ENCODE measurements at places on chromosomes 4 and X.

DNA sequence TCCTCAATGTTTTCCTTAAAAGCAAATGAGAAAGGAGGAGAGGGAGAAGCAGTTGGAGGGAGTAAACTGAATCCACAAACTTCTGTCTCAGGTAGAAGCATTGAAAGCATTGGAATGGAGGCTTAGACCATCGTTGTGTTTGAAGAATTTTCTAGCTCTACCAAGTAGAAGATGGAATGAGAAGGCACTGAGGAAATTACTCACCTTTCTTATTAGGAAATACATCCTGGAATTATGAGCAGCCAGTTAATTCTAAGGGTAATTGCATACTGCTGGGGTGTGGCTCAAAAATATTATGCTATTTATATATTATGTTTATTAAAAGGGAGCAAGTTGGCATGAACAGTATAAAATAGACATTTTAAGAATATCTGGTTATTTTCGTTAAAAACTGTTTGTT, 12.9 kb downstream of the PGM2 start:
- DNase-seq, result no peak

DNA sequence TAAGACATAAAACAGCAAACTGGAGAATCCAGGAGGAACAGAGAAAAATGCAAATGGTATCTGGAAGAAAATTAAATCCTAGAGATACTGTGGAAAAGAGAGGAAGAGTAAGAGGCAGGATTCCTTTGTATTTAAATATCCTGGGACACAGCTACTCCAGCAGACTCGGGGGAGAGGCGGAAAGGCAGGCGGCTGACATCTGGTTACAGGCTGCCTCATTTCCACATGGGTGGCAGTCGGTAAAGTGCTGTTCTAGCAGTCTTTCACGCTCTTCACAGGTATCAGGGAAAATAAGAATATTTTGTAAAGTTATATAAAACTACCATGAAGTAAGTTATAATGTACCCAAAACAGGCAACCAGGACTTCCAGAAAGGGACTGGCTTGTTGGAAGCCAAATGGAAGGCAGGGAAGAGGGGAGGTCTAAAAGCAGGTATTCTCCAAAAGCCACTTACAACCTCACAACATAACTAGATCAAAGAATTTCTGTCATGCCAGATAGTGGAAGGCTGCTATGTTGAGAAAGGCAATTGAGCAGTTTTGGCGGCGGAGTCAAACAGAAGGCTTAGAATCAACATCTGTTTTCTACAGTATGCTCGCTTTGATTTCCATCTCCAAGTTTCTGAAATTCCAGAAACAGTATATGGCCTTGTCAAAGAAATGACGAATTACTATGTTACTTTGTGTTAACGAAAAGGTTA, 1.3 kb upstream of the TIGD2 start:
- no peak for DNase-seq

- no peak for DNase-seq
Measured at GRCh38 chrX:97844943-97845342, 961.2 kb downstream of the RPA4 start.

DNA sequence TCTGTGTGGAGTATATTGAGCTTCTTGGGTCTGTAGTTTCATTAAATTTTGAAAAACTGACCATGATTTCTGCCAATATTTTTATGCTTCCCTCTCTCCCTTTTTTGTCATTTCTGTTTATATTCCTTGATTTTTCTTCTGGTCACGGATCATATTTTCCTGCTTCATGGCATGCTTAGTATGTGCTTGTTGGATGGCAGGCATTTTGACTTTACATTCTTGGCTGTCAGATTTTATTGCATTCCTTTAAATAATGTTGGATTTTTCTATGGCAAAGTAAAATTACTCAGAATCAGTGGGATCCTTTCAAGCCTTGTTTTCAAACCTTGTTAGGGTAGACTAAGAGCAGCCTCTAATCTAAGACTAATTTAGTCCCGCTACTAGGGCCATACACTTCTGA, 531.8 kb downstream of the IL15 start:
- no peak for DNase-seq

DNA sequence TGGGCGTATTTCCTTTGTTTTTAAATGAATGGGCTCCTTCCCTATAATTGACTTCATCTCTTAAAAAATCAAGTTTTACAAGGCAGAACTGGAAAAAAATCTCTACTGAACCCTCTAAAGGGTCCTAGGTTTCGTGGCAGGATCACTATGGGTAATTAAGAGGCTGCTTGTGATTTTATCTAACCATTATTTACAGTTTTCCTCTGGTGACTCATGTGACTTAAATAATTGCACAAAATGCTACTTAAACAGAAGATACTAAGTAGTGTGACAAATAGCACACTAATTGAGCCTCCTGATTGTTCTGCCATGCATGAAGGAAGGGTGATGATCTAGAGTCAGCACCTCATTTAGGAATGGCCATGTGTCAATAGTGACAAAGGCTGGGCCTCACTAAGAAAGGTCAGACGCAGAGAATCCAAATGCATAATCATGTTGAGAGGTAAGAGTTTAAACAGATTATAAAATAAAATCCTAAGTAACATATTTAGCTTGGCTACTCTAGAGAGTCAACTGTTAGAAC, 35.5 kb downstream of the OFD1 start:
- DNase-seq, result no peak

DNA sequence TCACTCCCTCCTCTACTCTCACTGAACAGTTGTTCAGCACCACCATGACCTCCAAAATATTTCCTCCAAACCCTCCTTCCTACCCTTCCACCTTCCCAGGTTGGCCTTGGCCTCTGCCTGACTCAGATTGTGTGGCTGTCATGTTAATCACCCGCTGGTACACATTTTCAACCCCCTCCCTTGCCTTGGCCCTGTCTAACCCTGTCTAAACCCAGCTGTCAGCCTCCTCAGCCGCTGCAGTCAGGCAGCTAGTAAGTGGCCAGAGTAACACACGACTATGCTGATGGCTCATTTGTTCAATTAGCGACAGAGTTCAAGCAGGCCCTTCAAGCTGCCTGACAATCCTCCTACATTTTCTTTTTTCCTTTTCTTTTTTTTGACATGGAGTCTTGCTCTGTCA, 18.0 kb downstream of the ING2 start:
- DNase-seq, result no peak

DNA sequence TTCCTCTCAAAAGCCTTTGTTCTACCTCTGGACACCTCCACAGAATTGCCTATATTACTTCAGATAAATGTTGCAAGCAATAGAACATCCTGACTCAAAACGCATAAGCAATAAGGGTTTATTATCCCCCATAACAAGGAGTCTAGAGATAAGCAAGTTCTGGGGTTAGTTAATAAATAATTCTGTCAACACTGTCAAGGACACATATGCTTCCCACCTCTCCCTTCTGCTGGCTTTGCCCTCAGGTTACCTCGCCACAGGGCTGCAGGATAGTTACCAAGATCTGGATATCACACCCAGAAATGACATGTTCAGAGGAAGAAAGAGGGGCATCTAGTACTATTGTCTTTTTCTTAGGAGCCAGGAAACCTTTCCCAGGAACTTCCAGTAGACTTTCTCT, 14.0 kb upstream of the DUSP21 start:
- no peak for DNase-seq

- no peak for DNase-seq
Measured at GRCh38 chr4:109146499-109146898, 156.0 kb downstream of the COL25A1 start.

GRCh38 chr4:73098016-73098415, 28.5 kb upstream of the COX18 start:
- no peak for DNase-seq

DNA sequence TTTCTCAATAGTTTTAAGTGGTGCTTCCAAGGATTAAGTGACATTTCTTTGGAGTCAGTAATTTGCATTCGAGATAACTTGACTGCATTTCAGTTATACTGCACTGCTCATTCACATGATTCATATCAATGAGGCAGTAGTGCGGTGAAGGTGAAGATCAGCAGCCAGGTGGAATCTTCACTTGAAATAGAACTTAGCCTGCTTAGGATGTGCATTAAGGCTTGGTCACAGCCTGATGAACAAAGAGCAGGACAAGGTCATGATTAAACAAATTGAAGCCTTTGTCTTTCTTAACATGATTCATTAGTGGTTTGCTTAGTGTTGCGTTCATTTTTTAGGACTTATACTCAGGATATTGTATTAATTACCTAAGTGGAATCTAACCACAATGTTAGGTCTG, 212.1 kb upstream of the GALNTL6 start:
- DNase-seq, result no peak

DNA sequence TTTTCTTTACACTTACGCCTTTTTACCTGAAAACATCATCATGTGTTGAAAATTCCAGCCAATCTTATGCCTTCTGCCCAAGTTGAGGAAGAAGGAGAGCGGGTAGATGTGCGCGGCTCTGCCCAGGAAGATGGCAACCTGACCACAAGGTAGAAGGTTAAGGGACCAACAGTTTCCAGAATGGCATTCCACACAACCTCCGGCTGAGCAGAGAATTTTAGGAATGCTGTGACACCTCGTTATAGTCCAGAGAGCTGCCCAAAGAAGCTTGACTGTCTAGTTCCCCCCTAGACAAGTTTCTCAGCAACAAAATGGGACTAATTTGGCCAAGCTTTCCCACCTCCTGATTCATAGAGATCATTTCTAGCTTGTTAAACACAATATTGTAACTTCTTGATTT, 75.1 kb downstream of the CHST7 start:
- DNase-seq, result no peak

- no peak for DNase-seq
Measured at GRCh38 chr4:2482693-2483092, 13.8 kb downstream of the RNF4 start.

- no peak for DNase-seq
Measured at GRCh38 chrX:45449982-45450381, 249.3 kb upstream of the DIPK2B start.

DNA sequence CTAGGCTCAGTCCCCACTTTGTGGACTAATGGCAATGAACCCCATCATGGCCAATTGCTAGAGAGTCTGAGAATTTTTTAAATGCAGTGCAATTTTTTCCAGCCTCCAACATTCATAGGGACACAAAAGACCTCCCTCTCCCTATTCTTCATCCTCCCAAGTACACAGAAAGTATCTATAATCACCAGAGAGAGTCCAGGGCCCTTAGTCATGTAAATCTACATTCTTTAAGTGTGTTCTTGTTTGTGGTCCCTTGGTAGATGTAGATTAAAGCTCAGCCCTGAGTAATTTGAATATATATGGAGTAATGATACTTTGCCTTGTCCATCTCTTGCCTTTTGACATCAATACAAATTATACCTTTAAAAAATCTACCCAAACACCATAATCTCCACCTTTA, 51.3 kb upstream of the ATXN3L start:
- no peak for DNase-seq

DNA sequence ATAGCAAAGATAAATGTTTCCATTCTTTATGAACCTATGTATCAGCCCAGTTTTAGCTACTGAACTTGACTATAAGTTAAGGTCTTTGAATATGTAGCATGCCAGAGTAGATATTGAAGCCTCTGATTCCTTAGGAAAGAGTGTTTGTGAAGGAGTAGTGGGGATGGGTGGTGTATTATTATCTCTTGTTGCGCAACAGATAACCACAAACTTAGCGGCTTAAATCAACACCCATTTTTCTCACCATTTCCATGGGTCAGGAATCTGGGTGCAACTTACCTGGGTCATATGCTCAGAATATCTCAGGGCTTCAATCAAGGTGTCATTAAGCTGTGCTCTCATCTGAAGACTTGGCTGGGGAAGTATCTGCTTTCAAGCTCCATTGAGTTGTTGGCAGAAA, 251.4 kb upstream of the PUDP start:
- DNase-seq, result no peak

DNA sequence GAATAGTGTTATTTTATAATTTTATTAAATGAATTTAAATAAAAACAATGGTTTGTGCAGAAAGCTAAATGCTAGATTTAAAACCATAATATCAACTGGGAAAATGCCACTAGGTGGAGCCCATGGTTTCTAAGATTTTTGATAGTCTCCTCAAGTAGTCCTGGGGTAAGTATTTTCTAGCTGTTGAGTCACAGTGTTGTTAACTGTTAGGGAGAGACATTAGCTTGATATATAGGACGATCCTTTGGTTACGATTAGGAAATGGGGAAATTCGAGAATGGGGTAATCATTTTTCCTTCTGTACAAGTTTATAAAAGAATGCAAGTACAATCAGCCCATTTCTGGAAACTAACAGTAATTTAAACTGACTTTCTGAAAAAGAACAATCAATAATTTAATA, 378.4 kb downstream of the ANKRD50 start:
- no peak for DNase-seq

DNA sequence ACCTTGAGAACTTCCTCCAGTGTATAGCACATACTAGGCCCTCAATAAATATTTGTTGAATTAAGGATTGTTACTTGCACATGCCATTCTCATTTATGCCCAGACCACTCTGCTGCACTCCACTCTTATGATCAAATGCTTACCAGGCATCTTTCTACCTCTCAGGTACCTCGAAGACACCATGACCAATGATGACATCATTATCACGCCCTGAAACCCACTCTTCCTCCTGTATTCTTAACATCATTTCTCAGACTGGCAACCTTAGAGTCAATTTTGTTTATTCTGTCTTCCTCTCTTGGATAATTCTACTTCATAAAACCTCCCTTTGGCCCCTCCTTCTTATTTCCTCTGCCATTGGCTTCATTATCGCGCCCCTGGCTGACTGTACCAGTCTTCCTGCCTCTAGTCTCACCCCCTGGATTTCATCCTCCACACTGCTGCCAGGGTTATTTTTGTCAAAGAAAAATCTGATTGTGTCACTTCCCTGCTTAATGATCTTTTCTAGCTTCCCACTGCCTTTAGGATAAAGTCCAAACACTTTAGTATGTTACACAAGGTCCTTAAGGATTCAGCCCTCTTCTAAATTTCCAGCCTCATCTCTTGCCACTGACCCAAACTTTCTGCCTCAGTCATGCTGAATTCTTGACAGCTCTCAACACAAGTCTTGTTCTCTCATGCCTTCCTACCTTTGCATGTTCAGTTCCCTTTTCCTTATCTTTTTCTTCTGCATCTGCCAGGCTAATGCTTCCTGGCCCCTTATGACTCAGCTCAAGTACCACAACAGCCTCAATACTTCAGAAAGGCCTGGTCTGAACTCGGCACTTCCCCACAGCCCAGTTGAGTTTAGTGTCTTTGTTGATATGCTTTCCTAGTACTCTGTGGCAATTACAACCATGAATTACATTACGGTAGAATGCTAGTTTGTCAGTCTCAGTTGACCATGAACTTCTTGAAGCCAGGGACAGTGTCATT, 45.8 kb downstream of the HDAC8 start:
- no peak for DNase-seq

GRCh38 chr4:79852305-79852730, 220.7 kb downstream of the ANTXR2 start:
- DNase-seq, result no peak

GRCh38 chrX:48002929-48003328, 860 bp downstream of the ZNF182 start:
- no peak for DNase-seq

GRCh38 chrX:9651737-9652136, 113.9 kb downstream of the GPR143 start:
- no peak for DNase-seq

GRCh38 chr4:124304941-124305340, 407.6 kb downstream of the ANKRD50 start:
- no peak for DNase-seq

- no peak for DNase-seq
Measured at GRCh38 chr4:1465173-1466033, 59.2 kb upstream of the NKX1-1 start.

GRCh38 chr4:137956256-137956655, 285.9 kb downstream of the SLC7A11 start:
- DNase-seq, result no peak

GRCh38 chrX:112664924-112665323, 14.8 kb downstream of the LHFPL1 start:
- no peak for DNase-seq
